ENCODE measurements at places on chromosomes 5 and 9. TPM values are rescaled to one million over a fixed set of nuclear protein-coding genes. Genes with fewer than 3 reads are reported as not detected.

Gene S100Z
- not detected for total RNA-seq

GRCh38 chr9:124940521-124940893 lies 376 bp downstream of the GOLGA1 start:
- DNase-seq = no peak

GRCh38 chr9:78406933-78407332 lies 110.0 kb downstream of the PSAT1 start:
- DNase-seq = no peak

Gene PRELID2
- total RNA-seq = not detected

DNA sequence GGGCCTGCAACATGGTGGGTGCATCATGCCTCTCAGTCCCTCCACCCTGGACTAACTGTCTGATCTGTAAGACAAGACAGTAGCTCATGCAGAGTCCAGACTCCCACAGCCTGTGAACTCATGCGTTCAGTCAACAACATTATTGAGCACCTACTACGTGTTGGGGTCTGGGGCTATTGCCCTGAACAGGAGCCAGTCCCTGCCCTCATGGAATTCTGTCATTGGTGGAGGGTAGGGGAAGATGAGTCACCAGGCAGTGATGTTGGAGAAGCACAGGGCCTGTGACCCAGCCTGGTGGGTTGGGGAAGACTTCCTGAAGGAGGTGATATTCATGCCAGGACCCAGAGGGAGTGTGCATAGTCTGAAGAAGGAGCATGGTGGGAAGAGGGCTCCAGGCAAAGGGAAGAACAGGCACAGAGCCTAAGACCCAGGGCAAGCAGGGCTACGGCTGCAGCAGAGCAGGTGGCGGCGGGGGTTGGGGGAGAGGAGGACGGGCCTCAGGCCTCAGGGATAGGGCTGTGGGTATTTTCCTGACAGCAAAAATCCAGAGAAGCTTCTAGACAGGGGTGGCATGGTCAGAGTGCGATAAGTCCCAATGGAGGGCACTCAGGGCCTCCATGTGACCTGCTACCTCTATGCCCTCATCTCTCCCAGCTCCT lies 26.7 kb upstream of the PSD2 start:
- DNase-seq = no peak

DNA sequence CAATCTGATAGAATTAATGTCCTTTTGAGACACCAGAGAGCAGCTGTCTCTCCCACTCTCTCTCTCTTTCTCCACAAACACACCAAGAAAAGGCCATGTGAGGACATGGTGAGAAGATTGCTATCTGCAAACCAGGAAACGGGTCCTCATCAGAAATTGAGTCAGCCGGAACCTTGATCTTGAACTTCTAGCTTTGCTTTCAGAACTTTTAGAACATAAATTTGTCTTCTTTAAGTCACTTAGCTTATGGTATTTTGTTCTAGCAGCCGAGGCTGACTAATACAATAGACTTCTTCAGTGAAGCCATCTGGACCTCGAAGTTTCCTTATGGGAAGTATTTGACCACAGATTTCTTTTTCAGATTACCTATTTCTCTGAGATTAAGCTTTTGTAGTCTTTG lies 18.1 kb downstream of the NEUROG1 start:
- DNase-seq = peak; percentile 12

Gene POLE3
- 152 TPM for total RNA-seq

- DNase-seq = no peak
Measured at GRCh38 chr5:77311214-77311571, 100.7 kb downstream of the PDE8B start.

Gene DAB2
- total RNA-seq = 19.1 TPM

Gene HSD17B3
- 0.20 TPM for total RNA-seq

Gene LCN1
- not detected for total RNA-seq

- no peak for DNase-seq
Measured at GRCh38 chr9:27337833-27338526, 41.0 kb upstream of the EQTN start.

Gene CKMT2
- not detected for total RNA-seq

Data from SJCRH30 (cell line).